Stimulated activated CD4-positive, alpha-beta T cell treated with anti-CD3 and anti-CD28 coated beads, Interleukin-2, amount 100 ng/mL, for 24 hours (primary cell): ENCODE measurements at places on chromosomes 3 and 15.

- no peak for DNase-seq
Observed at GRCh38 chr3:111998636-111999483, at the start of gene TAGLN3. Gene TAGLN3, plus strand, starts transcription at chr3:111998922. Its CDS starts 501 bp downstream, at chr3:111999423.

DNA sequence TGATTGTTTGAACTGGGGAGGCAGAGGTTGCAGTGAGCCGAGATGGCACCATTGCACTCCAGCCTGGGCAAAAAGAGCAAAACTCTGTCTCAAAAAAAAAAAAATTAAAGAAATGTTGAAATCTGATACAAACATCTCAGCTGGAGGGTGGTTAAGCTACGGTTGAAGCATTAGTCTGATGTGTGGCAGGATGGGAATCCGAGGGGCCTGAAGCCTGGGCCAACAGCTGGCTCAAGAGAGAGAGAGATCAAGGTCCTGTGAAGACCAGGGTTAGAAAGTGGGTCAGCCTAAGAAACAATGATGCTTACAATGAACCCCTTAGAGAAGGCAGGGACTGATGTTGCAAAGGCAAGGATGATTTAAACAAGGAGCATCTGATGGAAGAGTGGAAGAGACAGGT, 69.8 kb downstream of the CD200R1L start:
- DNase-seq: no peak

- no peak for DNase-seq
Observed at GRCh38 chr3:61132062-61132461, 119.2 kb downstream of the FHIT start.

GRCh38 chr3:131067983-131068382, 41.3 kb downstream of the NEK11 start:
- DNase-seq: no peak

DNA sequence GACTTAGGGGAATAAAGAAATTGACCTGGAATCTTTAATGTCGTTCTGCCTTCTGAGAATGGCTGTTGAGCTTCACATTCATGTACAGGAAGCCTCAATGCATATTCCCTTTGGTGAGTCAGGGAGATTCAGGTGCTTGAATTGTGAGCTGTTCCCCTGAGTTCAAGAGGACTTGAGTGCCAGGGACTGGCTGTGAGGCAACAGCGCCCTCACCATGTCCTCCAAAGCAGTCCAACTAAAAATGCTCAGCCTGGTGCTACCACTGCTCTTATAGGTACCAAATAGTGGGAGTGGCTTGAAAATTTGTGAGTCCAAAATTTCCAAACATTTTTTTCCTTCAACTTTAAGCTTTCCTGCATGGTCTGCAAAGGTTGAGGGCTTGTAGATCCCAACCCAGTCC, 54.1 kb downstream of the LEO1 start:
- no peak for DNase-seq

- DNase-seq: no peak
Observed at GRCh38 chr15:90056529-90056928, 45.7 kb downstream of the IDH2 start.

DNA sequence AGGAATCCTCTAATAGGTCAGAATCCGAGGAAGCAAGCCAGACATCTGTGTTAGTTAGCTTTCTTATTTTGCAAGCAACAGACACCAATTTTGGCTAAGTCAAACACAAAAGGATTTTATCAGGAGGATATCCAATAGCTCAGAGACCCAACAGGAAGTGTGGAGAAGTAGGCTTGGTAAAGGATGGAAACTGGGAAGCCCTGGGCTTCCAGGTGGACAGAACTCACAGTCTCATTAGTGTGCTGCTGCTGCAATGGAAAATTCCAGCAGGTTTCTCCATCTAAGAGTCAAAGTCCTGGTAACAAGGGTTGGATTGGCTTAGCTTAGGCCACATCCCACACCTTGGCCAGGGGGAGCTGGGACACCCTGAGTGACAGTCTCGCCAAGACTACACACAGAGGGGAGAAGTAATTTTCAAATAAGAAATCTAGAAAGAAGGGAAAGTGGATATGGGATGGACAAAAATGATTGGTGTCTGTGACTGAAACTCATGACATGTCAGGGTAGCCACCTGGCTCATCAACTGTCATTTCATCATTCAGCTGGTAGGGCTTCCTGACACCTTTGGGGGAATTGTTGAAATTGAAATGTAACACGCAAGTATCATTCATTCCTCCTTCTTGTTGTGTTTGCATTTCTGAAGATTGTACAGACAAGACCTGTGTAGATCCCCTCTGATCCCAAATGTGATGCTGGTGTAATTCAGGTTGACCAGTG, 158.6 kb downstream of the THSD4 start:
- DNase-seq: no peak

DNA sequence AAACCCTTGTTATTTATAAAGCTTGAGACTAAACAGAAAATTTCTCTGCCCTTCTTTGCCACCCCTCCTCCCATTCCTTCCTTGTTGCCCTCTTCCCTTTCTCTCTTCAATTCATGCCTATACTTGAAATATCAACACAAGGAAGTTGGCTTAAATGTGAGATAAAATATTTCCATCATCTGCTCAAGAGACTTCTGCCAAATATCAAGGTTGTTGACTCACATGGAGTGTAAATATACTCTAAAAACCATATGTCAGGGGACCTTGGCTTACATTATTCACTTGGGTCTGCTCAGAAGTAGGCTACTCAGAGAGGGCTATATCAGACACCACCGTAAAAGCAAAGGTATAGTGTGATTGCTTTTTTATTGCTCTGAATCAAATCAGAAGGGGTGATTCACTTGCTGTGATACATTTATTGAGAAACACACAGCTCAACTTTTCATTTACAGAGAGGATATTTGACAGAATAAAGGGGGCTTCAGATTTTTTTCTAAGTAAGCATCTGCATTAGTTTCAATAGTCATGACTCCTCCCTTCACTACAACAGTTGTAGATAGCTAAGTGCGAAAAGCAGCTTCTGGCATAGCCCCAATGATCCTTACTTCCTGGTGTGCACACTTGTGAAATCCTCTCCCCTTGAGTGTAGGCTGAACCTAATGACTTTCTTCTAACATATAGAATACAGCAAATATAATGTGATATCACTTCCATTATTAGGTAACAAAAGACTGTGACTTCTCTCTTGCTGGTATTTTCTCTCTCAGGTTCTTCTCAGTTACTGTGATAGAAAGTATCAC, 386.2 kb downstream of the EFHB start:
- DNase-seq: no peak

DNA sequence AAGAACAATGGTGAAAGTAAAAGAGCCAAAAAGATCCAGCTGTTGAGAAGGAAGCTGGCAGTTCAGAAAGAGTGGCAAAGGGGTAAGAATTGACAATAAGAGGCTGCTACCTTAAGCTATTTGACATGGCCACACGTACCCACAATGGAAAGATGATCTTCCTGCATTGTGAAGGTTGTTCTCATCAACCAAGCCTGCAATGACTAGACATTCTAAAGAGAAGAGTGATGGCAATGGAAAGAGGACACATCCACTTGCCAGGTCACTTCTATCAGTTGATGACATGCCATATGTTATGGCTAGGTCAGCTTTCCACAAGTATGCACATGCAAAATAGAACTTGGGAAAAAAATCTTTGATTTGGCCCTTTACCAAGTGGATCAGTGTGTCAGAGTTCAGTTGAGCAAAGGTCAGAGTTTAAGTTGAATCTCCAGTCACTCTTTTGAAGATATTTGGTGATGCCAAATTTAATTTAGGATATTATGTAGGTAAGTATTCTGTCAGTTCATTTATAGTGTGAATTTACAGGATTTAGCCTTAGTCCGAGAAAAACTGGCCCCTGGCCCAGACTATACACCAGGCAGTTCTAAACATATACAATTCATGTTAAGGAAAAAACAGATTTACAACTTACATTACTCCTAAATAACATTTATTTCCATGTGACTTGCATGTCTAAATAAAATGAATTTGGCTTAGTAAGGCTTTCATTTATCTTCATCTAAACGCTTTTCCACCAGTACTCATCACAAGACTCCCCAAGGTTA, 104.9 kb upstream of the FLNB start:
- no peak for DNase-seq

DNA sequence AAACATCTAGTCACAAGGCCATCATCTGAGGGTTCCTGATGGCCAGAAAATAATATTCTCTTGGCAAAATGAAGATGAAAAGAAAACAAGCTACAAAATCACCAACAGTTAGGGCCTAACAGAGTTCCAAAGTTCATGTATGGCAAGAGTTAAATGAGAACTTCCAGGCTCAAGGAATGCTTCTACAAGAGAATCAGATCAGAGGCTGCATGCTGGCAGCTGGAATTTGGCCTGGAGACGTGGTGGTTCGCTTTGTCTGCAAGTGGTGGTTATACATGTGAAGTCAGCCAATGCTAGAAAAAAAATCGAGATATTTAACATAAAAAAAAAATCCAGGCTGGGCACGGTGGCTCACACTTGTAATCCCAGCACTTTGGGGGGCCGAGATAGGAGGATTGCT, 5.6 kb downstream of the SIAH2 start:
- DNase-seq: no peak

- DNase-seq: no peak
Observed at GRCh38 chr3:111333642-111334041, 208.4 kb upstream of the CD96 start.

GRCh38 chr3:23072693-23073092, 130.4 kb upstream of the UBE2E2 start:
- DNase-seq: no peak

GRCh38 chr15:65641768-65642475, 20.2 kb downstream of the SLC24A1 start:
- DNase-seq: no peak

DNA sequence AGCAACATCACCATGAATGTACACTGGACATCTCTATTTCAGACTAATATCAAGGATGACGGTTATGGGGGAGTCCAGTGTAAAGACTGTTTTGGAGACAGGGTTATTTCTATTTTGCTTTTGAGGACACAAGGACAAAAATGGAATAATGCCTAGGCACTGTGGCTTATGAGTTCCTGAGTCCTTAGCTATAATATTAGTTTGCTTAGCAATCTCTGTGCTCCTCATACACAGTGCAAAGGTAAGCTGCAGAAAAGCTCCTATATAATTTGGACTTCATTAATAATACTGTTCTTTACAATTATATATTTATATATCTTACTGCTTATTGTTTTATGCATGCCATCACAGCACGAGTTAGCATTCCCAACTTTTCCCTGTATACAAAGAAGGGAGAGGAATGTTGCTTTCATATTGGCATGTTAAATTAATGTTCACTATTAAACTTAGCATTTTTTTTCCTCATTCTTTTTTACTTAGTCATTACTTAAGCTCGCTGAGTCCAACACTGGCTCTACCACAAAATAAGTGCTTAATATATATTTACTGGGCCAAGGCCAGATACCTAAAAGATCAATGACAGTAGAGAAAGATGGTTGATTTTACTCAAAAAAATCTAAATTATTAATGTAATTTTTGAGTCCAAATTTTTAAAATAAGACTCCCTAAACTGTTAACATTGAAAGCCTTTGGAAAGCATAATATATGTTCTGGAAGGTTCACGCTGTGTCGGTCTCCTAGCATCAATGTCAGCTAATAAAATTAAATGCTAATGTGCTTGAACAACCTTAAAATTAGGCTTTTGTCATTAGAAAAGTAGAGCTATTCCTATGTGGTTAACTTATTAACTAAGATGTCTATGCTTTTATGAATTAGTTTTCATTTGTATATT, 13.8 kb downstream of the THBS1 start:
- no peak for DNase-seq

DNA sequence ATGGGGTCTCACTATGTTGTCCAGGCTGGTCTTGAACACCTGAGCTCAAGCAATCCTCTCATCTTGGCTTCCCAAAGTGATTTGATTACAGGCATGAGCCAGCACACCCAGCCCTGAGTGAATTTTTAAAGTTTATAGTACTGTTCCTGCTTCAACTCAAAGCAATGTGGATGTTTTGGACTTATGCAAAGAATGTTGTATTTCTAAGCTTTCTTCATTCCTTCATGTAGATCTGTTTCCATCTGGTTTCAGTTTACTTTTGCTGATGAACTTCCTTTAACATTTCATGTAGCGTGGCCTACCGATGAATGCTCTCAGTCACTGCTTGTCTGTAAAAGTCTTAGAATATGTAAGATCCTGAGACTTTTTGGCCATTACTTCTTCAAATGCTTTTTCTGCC, 23.2 kb downstream of the NRG4 start:
- no peak for DNase-seq

- DNase-seq: peak; percentile 25
Observed at GRCh38 chr15:92655178-92655995, at the start of gene FAM174B. Gene FAM174B, minus strand, starts transcription at chr15:92655775.

GRCh38 chr3:123706871-123707270, 122.0 kb upstream of the HACD2 start:
- DNase-seq: no peak

DNA sequence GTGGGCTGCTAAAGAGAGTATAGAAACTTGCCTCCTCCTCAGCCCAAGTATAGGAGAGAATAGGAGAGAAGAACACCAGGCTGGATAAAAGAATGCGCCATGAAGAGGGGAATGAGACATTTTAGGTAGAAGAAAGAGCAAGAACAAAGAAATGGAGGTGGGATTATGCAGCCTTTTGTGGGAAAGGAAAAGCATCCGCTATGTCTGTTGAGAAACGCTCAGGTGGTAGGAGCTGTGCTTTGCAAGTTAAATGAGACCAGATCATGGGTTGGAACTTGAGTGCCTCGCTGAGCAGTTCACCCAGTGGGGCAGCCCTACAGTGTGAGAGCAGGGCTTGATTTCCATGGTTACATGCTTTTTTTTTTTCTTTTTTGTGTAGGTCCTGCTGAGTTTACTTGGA, 11.5 kb upstream of the RTP1 start:
- no peak for DNase-seq

GRCh38 chr3:100089812-100090668, 24.3 kb downstream of the FILIP1L start:
- DNase-seq: peak; percentile 14

- no peak for DNase-seq
Observed at GRCh38 chr15:70714015-70714414, 49.3 kb downstream of the UACA start.

DNA sequence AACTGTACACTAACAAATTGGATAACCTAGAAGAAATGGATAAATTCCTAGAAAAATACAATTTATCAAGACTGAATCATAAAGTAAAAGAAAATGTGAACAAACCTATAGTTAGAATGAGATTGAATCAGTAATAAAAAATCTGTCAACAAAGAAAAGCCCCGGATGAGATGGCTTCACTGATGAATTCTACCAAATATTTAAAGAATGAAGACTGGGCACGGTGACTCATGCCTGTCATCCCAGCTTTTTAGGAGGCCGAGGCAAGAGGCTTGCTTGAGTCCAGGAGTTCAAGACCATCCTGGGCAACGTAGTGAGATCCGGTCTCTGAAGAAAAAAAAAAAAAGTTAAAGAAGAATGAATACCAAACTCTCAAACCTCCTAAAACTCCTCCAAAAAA, 17.7 kb upstream of the AP4E1 start:
- no peak for DNase-seq

DNA sequence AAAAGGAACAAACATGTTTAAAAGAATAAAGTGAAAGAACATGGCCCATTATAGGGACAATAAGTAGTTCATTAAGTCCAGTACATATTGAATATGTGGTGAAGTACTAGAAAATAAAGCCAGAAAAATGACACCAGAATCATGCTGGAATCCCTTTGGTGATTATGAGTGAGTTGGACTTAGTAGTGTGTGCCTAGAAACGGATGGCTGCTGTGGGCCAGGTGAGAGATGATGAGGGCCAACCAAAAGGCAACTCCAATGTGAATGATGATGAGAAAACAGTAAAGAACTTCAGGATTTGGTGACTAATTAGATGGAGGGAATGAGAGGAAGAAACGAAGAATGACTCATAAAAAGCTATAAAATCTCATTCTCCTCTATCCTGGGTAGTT, 3.3 kb downstream of the CRYGS start:
- DNase-seq: no peak
